ENCODE measurements at places on chromosomes 7 and 10. TPM values are rescaled to one million over a fixed set of nuclear protein-coding genes. Genes with fewer than 3 reads are reported as not detected.

CLDN12 gene
- polyA plus RNA-seq: 0.27 TPM

RHBDD2 gene
- polyA plus RNA-seq: 89.0 TPM

PDK4 gene
- not detected for polyA plus RNA-seq

MUC3A gene
- polyA plus RNA-seq: not detected

HK1 gene
- 129 TPM for polyA plus RNA-seq

- peaks cover 18% of the 10 kb centered on the region for H3K4me1 ChIP-seq
- peaks cover 4% of the 10 kb centered on the region for H3K36me3 ChIP-seq
Measured at GRCh38 chr10:84140036-84140379, 699 bp downstream of the GHITM start.

- peak overlapping the region; percentile 35 for H3K4me3 ChIP-seq
- H3K4me1 ChIP-seq: peaks cover 14% of the 10 kb centered on the region
- H3K27ac ChIP-seq: no peak overlapping the region
- peaks cover 47% of the 10 kb centered on the region for H3K27me3 ChIP-seq
Measured at GRCh38 chr7:25859412-25860274, 292.4 kb upstream of the NFE2L3 start.

GRCh38 chr10:131387018-131387529, 75.6 kb upstream of the TCERG1L start:
- DNase-seq: no peak
- H3K27ac ChIP-seq: no peak overlapping the region

- no peak overlapping the region for H3K27ac ChIP-seq
- no peak overlapping the region for H3K4me3 ChIP-seq
- no peak for DNase-seq
- H3K4me1 ChIP-seq: no peaks in the 10 kb centered on the region
- no peaks in the 10 kb centered on the region for H3K36me3 ChIP-seq
Measured at GRCh38 chr7:116101704-116102103, 71.1 kb upstream of the TFEC start.

GRCh38 chr7:71386152-71386785, 254.3 kb downstream of the GALNT17 start:
- no peaks in the 10 kb centered on the region for H3K4me1 ChIP-seq
- H3K27ac ChIP-seq: no peak overlapping the region
- no peak overlapping the region for H3K4me3 ChIP-seq
- no peak for DNase-seq

DNA sequence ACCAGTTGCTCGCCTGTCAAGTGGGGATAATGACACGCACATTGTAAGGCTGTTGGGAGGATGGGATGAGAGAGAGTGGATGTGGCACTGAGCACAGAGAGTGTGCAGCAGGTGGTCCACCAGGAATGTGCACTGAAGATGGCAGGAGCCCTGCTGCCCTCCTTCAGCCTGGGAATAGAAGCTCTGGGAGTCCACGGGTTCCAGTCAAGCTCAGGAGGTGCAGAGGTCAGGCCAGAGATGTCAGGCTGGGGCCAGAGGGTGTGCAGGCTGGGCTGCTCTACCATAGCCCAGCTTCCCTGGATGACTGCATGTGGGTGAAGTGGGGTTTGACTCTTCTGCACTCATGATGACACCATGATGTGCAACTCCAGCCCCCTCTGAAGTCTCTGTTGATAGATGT, 58.7 kb downstream of the C10orf120 start:
- H3K4me3 ChIP-seq: no peak overlapping the region
- no peaks in the 10 kb centered on the region for H3K4me1 ChIP-seq
- DNase-seq: no peak
- H3K27me3 ChIP-seq: peaks cover 2% of the 10 kb centered on the region

DNA sequence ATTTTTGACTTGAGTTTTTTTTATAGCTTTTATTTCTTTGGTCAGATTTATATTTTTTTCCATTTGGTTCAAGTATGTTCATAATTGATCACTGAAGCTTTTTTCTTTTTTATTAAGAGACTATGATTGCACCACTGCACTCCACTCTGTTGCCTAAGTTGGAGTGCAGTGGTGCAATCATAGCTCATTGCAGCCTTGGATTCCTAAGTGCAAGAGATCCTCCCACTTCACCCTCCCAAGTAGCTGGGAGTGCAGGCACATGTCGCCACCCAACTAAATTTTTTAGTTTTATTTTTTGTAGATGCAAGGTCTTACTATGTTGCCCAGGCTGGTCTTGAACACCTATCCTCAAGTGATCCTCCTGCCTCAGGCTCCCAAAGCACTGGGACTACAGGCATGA, 97.7 kb upstream of the KIF5B start:
- H3K27me3 ChIP-seq: no peaks in the 10 kb centered on the region
- no peak overlapping the region for H3K27ac ChIP-seq

DNA sequence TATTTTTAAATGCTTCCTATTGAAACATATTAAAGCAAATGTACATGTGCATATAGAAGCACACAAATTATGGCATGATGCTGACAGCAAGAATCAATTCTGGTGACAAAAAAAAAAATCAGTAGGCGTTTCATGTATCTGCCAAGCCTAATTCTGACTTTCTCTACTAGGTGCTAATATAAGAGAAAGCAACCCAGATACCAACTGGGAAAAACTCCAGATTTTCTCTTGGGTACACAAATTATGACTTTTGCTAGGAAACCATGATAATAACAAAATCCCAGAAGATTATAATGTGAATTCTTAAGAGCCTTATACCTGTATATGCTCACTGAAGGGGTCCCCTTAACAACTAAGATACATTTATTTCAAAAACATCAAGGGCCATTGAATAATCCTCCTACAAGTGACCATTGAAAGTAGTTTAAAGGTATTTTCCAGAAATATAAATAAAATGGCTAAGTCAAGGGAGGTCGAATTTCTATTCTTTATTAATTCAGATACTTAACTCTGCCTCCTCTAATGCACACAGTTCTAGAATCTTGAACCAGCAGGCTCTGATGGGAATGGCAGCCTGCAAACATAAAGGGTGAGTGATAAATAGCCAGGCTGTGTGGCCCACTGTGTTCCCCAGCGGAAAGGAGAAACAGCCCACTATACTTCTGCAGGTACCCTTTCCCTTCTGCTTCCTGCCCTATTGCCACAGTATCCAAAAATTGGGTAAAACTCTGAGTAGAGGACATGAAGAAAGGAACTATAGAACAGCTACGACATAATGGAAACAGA, 84.5 kb downstream of the DGKB start:
- H3K36me3 ChIP-seq: no peaks in the 10 kb centered on the region
- H3K4me1 ChIP-seq: no peaks in the 10 kb centered on the region
- no peak overlapping the region for H3K27ac ChIP-seq
- H3K27me3 ChIP-seq: no peaks in the 10 kb centered on the region

DNA sequence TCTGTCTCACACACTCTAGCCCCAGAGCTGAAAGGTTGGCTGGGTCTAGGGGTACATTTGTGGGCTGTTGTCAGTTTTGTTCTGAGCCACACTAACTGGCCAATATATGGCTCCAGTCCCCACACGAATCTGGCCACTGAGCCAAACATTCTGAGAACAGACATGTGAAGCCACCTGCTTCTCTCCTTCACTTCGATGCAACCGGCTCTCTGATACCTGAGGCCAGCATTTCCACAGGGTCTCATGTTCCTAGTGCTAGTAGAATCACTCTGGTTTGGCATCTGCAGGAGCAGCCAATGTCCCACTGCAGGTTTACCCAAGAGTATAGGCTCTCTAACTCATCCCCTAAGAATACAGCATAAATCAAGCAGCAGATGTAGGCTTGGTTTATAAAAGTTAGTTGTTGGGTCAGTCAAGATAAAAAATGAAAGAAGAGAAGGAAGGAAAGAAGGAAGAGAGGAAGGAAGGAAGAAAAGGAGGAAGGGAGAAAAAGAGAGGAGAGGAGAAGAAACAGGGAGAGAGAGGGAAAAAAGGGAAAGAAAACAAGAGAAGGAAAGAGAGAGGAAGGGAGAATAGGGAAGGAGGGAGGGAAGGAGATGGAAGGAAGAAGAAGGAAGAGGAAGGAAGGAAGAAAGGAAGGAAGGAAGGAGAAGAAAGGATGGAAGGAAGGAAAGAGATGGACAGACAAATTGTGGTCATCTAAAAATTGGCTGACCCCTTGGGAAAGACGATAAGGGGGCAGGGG, 75.1 kb downstream of the STRA8 start:
- DNase-seq: no peak
- no peak overlapping the region for H3K4me3 ChIP-seq
- H3K36me3 ChIP-seq: no peaks in the 10 kb centered on the region
- peaks cover 3% of the 10 kb centered on the region for H3K27me3 ChIP-seq
- H3K27ac ChIP-seq: no peak overlapping the region

DNA sequence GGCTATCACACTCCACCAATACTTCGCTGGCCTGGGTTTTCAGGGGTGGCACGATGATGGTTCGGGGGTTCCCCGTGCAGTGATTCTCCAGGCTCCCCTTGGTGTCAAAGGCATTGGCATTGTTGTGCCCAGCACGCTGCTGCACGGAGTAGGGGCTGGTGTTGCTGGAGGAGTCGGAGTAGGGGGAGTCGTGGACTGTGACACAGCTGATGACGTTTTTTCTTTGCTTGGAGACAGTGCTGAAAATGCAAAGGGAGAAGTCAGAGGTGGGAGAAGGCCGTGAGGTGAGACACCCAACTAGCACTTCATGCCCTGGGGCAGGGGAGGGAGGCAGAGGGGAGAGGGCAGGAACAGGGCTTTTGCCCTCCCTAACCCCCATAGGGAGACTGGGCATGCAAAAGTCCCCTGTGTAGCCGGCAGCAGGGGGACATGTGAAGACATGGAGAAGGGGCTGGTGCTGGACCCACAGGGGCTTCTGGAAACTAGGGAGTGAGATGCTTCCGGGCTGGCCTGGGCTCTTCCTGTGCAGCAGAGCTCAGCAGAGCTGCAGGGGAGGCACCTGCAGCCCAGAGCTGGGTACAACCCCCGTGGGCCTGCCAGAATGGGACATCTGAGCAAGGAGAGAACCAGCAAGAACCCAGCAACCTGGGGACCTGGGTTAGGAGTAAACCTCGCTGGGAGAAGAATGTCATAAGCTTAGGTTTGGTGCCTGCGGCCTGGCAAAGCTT, 60.5 kb downstream of the CLEC2L start:
- peak overlapping the region; percentile 30 for H3K4me3 ChIP-seq
- DNase-seq: no peak
- H3K27ac ChIP-seq: peak overlapping the region; percentile 74

Data from naive thymus-derived CD8-positive, alpha-beta T cell (primary cell).